Right hindlimb (tissue), 1 donor: ENCODE measurements at places on chromosomes 16 and 17.
A peak's percentile ranks its signal among the peaks of the same experiment; 100 is the strongest.

- DNase-seq = peak; percentile 60
Measured at GRCh38 chr17:73430165-73430680, 118.4 kb upstream of the CDC42EP4 start.

GRCh38 chr17:55601874-55602364 lies 90.7 kb upstream of the SMIM36 start:
- no peak for DNase-seq

DNA sequence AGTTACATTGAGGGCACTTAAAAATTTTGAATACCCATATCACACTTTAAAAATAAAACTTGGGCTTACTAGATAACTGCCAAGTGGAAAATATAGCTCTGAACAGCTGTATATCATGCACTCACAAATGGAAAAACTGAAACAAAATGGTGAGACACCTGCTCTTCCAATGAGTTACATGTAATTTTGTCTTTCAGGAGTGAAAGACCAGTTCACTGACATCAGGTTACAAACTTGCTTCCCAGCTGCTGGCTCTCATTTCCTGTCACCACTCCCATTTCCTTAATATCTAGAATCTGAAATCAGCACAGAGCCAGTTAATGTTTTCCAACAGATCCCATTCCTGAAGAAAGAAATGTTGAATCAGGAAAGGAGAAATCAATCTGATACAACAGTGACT lies 10.8 kb downstream of the CSNK2A2 start:
- no peak for DNase-seq

- DNase-seq = no peak
Measured at GRCh38 chr17:4577386-4577993, 6.8 kb upstream of the SMTNL2 start.

GRCh38 chr17:67980456-67980855 lies 15.8 kb downstream of the C17orf58 start:
- DNase-seq = no peak

DNA sequence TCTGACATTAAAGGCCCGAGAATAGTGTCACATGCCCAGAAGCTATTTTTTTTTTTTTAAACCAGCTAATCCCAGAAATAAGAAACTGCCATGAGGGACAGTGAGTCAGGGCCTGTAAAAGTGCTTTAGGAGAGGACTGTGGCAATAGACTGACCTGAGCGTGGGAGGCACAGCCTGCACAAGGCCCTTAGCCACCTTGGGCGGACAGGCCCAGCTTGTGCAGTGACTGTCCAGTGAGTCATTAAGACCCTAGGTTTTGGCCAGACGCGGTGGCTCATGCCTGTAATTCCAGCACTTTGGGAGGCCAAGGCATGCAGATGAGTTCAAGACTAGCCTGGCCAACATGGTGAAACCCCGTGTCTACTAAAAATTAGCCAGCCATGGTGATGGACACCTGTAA lies 343.0 kb upstream of the ZFHX3 start:
- DNase-seq = no peak

DNA sequence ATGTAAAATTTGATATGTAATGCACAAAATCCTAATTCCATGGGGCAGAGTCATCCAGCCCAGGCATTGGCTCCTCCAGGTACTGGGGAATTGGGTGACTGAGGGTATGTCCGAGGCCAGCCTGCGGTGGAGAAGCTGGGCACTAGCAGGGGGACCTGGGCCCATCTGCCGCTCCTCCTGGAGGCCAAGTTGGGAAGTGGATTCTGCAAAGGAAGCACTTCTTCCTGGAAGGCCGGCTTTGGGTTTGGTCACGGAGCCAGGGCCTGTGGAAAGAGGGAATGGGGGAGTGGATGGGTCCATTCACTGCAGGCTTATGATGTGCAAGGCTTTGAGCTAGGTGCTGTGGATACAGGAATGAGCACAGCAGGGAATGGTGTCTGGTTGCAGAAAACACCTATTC lies 85.8 kb downstream of the GNAO1 start:
- no peak for DNase-seq

DNA sequence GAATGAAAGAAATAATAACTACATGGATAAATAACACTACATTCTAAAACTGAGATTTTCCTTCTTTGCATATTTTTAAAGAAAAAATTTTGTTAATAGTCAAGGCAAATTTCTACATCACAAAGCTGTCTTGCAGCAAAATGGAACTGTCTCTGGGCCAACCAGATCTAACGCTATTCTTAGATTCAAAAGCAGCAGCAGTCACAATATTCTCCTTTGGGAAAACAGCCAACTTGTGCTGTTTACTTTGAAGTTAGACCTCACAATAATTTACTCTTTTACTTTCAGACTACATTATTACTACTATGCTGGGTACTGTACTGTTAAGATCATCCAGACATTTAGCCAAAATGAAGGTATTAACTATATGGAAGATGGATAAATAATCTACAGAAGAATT lies 189.1 kb downstream of the CEP112 start:
- no peak for DNase-seq

GRCh38 chr17:62591333-62591732 lies 36.1 kb upstream of the MRC2 start:
- DNase-seq = peak; percentile 77

GRCh38 chr17:57447990-57448758 lies 191.9 kb downstream of the MSI2 start:
- DNase-seq = no peak

- DNase-seq = no peak
Measured at GRCh38 chr17:1590029-1590746, 27.6 kb upstream of the PITPNA start.

GRCh38 chr17:81253358-81254131 lies 14.4 kb downstream of the NDUFAF8 start:
- peak; percentile 67 for DNase-seq

- DNase-seq = no peak
Measured at GRCh38 chr16:47043970-47044684, 70.7 kb upstream of the DNAJA2 start.
